HFFc6 (cell line): ENCODE measurements at places on chromosomes 11 and 22. TPM values are rescaled to one million over a fixed set of nuclear protein-coding genes. Genes with fewer than 3 reads are reported as not detected.

DNA sequence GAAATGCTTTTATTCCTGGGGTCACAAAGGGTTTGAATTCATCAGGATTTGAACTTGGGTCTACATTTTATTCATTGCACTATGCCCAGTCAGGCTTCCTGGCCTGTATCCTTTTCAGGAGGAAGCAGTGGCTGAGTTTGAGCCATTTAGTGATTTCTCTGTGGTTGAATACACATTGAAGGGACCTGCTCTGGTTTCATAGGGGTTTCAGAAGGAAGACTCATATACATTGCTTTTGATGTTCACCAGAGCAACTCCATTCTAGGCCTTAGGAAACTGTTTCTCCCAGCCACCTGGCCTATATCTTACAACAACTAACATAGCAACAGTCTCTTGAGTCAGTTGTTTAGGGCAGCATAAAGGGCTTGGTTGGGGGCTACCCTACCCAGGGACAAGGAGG lies 165.7 kb downstream of the INSC start:
- no peaks in the 10 kb centered on the region for H3K36me3 ChIP-seq
- H3K4me1 ChIP-seq, result peaks cover 9% of the 10 kb centered on the region; the same call in 1 of the 2 replicates
- H3K4me3 ChIP-seq, result no peak overlapping the region
- H3K27ac ChIP-seq, result no peak overlapping the region
- DNase-seq, result no peak

The MOGAT2 gene
- total RNA-seq, result not detected in 3 replicates

GRCh38 chr11:107252429-107253161 lies 205.0 kb downstream of the CWF19L2 start:
- H3K4me1 ChIP-seq, result no peaks in the 10 kb centered on the region
- no peaks in the 10 kb centered on the region for H3K36me3 ChIP-seq
- no peak overlapping the region for H3K4me3 ChIP-seq
- DNase-seq, result no peak
- no peak overlapping the region for H3K27ac ChIP-seq
- H3K27me3 ChIP-seq, result peaks cover 2% of the 10 kb centered on the region; the same call in 1 of the 2 replicates

The CST6 gene
- total RNA-seq, result 0.94 TPM in 1 of 2 replicates, not detected in the other

- peaks cover 19% of the 10 kb centered on the region for H3K36me3 ChIP-seq
- H3K4me1 ChIP-seq, result peaks cover 4% of the 10 kb centered on the region; the same call in 1 of the 2 replicates
- no peak overlapping the region for H3K27ac ChIP-seq
- no peak overlapping the region for H3K4me3 ChIP-seq
Measured at GRCh38 chr22:46381142-46381541, 45.6 kb downstream of the TRMU start.

DNA sequence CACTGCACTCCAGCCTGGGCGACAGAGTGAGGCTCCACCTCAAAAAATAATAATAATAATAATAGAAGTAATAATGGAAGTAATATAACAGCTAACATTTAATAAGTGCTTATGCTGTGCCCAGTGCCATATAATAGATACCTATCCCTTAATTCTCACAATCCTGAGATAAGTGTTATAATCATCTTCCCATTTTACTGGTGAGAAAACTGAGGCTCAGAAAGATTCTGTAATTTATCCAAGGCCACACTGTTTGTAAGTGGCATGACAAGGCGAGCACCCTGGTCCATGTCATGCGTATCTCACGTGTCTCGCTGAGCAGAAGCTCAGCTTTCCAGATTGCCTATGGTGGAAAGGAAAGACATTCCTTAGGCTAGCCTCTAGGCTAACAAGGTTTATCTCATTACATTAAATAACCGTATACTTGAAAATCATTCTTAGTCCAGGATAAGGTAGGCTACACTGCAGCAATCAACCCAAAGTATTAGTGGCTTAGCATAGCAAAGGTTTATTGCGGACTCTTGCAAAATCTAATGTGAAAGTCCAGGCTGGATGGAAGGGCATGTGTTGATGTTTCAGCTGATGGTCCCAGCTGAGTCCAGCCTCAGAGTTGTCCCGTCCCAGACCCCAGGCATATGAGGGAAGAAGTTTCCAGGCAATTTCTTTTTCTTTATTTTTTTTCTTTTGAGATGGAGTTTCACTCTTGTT lies 15.0 kb upstream of the LDLRAD3 start:
- H3K36me3 ChIP-seq, result no peaks in the 10 kb centered on the region
- H3K27me3 ChIP-seq, result peaks cover 6% of the 10 kb centered on the region
- no peak overlapping the region for H3K27ac ChIP-seq
- no peak overlapping the region for H3K4me3 ChIP-seq
- peaks cover 23% of the 10 kb centered on the region for H3K4me1 ChIP-seq

DNA sequence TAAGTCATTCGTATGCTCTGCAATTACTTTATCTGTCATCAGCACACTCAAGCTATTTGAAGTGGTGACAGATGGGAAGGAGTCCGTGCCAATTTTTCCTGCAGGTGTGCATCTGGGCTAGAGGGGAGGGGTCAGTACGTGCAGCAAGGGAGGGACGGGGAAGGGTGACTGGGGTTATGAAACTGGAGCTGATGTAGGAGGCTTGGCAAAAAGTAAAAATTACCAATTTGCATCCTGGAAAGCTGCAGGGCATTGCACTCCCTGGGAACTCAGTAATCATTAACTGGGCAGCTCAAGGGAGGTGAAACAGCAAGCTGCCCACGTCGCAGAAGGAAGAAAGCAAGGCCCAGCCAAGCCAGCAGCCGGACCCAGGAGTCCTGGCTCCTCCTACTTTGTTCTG lies 87.1 kb upstream of the TMEM45B start:
- no peaks in the 10 kb centered on the region for H3K4me1 ChIP-seq
- no peaks in the 10 kb centered on the region for H3K36me3 ChIP-seq
- H3K27me3 ChIP-seq, result peaks cover 71% of the 10 kb centered on the region
- H3K4me3 ChIP-seq, result no peak overlapping the region
- no peak for DNase-seq
- H3K27ac ChIP-seq, result no peak overlapping the region
